ENCODE measurements at places on chromosomes 16 and 17.

DNA sequence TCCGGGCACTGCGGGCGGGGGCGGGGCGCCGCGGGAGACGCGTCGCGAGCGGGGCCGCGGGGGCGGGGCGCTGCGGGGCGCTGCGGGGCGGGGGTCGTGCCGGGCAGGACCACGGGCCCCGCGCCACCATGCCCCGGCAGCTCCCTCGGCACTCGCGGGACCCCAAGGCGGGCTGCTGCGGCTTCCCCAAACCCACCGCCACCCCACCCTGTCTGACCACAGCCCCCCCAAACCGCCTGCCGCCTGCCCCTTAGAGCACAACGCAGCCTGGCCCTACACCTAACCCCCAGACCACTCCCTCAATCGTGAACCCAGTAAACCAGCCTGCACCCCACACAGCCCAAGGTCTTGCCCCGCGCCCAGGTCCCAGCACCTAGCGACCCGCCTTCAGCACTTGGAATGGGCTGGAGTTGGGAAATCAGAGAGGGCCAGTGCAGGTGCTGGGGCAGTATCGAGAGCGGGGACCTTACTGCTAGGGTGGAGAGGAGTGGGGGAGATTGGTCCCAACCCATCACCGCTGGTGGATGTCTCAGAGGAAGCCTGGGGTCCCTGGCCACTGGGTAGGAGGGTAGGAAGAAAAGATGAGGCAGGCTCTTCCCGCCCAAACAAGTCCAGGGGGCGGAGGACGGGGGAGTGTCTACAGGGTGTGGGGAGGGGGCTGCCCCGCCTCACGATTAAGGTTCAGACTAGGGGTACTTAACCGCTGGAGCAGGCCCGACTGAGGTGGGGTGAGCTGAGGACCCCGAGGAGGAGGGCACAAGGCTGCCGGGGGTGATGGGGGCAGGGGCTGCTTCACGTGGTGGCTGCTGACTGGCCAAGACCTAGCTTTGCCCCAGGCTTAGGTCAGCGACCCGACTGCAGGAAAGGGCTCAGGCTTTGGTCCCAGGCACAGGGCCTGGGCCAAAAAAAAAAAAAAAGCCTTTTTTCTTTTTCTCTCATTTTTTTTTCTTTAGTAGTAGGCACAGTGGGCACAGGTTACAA is 539 bp upstream of the VAMP2 start:
- DNase-seq: no peak

DNA sequence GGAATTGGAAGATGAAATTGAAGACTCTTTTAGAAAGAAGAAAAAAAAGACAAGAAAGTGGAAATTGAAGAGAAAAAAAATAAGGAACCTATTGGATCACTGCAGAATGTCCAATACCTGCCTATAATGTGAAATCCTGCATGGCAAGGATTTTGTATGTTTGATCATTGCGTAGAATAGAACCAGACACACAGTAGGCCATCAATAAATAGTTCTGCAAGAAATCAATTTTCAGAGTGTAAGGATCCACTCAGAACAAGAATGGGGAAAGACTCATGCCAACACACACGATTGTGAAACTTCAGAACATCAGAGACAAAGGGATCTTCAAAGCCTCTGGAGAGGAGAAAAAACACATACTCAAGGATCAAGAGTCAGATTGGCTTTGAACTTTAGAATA is 39.7 kb upstream of the DHX40 start:
- no peak for DNase-seq

- DNase-seq: no peak
Observed at GRCh38 chr17:32831627-32832243, 45.2 kb downstream of the MYO1D start.

- DNase-seq: no peak
Observed at GRCh38 chr17:38656959-38657823, 17.6 kb downstream of the EPOP start.

- DNase-seq: no peak
Observed at GRCh38 chr16:84742641-84743092, 42.9 kb downstream of the USP10 start.

- DNase-seq: no peak
Observed at GRCh38 chr17:62744259-62744658, 63.9 kb downstream of the MARCHF10 start.

DNA sequence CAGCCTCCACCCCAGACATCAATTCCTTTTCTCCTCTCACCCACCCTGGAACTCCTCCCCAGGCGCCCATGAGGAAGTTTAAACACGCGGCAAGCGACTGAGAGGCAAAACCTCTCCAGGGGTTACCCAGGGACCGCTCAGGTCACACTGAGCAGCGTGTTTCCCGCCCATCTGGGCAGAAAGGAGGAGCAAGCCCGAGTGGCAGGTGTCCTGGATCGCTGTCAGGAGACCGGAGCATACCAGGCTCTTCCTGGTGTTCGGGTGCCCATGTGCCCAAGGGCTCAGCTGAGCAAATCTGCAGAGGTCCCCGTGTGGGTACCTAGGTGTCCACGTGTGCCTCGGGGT is 491 bp downstream of the SLC25A19 start:
- DNase-seq: peak; percentile 43

GRCh38 chr16:29156511-29156910 is 171.7 kb downstream of the LAT start:
- DNase-seq: no peak

DNA sequence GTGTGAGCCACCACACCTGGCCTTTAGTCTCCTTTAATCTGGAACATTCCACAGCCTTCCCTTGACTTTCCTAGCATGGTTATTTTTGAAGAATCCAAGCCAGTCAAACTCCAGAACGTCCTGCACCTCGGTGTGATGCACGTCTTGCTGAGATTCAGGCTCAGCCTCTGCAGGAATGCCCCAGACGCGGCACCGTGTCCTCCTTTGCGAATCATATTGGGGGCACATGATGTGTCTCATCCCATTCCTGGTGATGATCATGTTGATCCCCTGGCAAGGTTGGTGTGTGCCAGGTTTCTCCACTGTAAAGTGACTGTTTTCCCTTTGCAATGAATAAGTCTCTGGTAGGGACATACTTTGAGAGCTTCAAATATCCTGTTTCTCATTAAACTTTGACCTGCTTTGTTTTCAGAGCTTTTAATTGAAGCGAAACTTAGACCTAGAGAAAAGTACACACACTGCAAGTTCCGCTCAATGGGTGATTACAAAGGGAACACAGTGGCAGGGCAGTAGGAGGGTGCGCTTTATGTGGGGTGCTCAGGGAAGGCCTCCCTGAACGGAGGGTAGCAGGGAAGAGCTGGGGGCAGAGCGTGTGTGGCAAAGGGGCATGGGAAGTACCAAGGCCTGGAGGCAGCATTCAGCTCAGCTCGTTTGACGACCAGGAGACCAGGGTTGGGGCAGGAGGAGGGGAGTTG is 9.6 kb upstream of the ATP2C2 start:
- no peak for DNase-seq

- no peak for DNase-seq
Observed at GRCh38 chr17:31111183-31111582, 16.4 kb downstream of the NF1 start.

- no peak for DNase-seq
Observed at GRCh38 chr17:17347234-17347955, 44.2 kb downstream of the NT5M start.

GRCh38 chr17:35021520-35022380 is 41.4 kb downstream of the LIG3 start:
- no peak for DNase-seq

DNA sequence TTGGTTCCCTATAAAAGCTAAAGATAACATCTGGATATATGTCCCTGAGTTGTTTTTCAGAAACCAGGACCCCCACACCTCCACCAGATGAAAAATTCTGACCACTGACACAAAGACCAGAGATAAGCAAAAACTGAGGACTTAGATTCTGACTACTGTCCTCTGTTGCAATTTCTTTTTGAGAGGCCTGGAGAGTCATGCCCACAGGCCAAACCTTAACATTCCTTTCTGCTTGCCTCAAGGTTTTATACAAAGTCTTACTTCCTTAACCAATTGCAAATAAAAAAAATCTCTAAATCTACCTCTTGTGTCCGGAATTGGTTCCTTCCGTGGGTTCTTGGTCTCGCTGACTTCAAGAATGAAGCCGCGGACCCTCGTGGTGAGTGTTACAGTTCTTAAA is 228.5 kb downstream of the ABCC12 start:
- no peak for DNase-seq

GRCh38 chr17:1188812-1189504 is 9.2 kb upstream of the ABR start:
- DNase-seq: no peak

DNA sequence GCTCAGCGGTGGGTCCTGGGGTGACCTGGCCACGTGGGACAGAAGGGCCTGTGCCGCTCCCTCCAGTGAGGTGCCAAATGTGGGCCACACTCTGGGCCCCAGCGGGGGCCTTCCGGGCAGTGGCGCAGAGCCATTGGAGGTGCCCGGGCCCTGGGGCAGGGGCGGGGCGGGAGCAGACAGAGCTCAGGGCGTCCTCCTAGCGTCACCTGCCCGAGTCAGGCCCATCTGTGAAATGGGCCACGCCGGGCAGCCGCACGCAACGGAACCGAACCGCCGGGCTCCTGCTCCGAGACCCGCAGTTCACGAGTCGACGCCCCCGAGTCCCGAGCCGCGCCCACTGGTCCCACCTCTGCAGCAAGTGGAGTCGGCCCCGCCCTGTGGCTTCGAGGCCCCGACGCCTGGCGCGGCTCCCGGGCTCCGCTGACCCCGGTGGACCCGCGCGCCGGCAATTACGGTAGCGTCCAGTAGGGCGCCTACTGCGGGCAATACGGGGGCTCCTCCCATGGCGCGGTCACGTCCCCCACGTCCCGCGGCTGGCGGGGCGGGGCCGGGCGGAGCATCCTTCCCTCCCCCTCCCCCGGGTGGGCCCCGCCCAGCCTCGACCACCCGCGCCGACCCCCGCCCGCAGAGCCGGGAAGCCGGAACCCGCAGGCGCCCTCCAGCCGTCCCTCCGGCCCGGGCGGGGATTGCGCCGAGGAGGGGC is 1.9 kb downstream of the SLC16A3 start:
- no peak for DNase-seq

GRCh38 chr16:85746460-85747215 is 4.3 kb downstream of the C16orf74 start:
- DNase-seq: no peak

- no peak for DNase-seq
Observed at GRCh38 chr16:12547608-12547922, 256.1 kb downstream of the CPPED1 start.

DNA sequence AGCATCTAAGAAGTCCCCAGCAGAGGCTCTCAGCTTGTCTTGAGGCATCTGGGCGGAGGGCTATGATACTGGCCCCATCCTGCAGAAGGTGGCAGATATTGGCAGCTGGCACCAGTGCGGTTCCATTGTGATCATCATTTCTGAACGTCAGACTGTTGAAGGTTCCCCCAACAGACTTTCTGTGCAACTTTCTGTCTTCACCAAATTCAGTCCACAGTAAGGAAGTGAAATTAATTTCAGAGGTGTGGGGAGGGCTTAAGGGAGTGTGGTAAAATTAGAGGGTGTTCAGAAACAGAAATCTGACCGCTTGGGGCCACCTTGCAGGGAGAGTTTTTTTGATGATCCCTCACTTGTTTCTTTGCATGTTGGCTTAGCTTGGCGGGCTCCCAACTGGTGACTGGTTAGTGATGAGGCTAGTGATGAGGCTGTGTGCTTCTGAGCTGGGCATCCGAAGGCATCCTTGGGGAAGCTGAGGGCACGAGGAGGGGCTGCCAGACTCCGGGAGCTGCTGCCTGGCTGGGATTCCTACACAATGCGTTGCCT is at the start of gene CIITA:
Gene CIITA (plus strand): TSS at position 404 of the 543 bp plus-strand sequence. CDS start 129 bp downstream, at position 533.
- DNase-seq: peak; percentile 5

DNA sequence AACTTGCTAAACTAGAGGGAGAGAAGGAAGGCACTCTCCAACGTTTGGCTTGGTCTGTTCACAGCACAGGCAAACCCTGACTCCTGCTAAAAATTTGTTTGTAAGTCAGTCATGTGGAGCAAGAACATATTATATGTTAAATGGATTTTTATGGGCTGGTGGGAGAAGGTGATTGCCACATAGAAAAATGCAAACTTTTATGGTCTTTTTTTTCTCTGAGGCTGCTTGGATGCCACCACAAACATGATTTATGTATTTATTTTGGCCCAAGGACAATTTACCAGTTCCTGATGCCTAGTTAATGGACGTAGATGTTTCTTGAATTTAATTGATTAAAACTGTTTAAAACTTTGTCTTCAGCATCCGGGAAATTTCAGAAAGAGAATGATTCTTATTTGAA is 274.2 kb upstream of the MYOCD start:
- DNase-seq: no peak

GRCh38 chr16:55500530-55501011 is 8.3 kb upstream of the LPCAT2 start:
- DNase-seq: no peak

GRCh38 chr16:65727534-65728137 is 605.8 kb upstream of the CDH11 start:
- no peak for DNase-seq

- DNase-seq: no peak
Observed at GRCh38 chr17:12985431-12986293, 32.2 kb downstream of the ELAC2 start.

- no peak for DNase-seq
Observed at GRCh38 chr16:49000594-49000993, 281.0 kb downstream of the CBLN1 start.

GRCh38 chr17:33596899-33597298 is 303.8 kb upstream of the ASIC2 start:
- DNase-seq: no peak

- no peak for DNase-seq
Observed at GRCh38 chr16:56281249-56281805, 90.0 kb downstream of the GNAO1 start.

- DNase-seq: no peak
Observed at GRCh38 chr16:49786926-49787557, 68.9 kb downstream of the ZNF423 start.

DNA sequence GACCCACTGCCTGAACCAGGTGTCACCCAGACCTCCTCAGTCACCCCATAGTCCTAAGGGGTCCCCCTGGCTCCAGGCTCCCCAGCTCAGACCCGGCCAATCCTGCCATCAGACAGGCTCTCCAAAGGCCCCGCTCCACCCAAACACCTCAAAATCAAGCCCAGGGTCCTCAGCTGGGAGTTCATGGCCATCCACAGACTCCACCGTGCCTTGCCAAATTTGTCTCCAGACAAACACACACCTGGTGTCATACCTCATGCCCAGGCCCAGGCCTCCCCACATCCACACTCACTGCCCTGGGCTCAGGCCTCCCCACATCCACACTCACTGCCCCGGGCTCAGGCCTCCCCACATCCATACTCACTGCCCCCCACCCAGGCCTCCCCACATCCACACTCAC is 12.5 kb downstream of the RPH3AL start:
- no peak for DNase-seq

Data from activated CD4-positive, CD25-positive, alpha-beta regulatory T cell (primary cell).